GM12865 (cell line): ENCODE measurements at places on chromosomes 12 and 14.

DNA sequence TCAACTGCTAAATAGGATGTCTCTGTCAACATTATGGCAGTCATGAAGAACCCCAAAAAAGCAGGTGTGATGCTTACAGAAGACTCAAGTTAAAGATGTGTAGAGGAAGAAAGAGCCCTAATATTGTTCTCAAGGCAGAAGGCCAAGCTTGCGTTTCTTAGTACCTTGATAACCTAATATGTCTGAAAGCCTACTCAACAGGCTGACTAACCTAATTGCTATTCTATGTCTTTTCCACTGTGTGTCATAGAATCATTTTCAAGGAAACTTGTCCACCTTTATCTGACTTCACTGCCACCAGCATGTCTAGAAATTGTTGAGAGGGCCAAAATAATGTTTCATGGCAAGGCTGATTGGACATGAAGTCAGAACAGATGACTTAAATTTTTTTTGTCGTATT, 373.2 kb downstream of the BTG1 start:
- DNase-seq, result no peak

DNA sequence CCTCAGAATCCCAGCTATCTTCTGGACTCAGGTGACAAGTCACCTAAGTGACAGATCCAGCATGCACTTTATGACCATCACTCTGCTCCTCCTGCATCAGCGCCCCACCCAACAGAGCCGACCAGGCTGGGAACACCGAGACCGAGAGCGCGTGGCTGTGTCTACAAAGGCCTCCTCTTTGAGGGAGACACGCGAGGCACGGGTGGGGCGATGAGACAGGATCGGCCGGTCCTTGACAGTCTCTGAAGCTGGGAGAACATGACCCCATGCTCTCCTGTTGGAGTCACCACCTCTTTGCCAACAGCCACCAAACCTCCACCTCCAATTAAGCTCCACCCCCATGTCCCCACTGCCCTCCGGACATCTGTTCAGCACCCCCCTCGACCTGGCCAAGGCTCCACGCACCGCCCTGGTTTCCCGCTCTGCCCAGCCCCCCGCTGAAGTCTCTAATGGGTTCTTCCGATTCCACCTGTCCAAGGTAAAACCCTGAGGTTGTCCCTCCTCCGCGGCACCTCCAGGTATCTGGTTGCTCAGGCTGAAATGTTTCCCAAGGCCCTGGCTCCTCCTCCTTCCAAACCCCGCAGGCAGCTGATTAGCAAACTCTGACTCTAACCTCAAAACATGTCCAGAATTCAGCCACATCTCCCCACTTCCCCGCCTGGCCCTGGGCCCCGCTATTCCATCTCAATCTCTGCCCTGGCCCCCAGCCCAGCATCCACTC, 31.5 kb downstream of the HSP90AA1 start:
- no peak for DNase-seq

GRCh38 chr14:83071888-83072501, 1538.3 kb upstream of the SEL1L start:
- peak; percentile 18 for DNase-seq

DNA sequence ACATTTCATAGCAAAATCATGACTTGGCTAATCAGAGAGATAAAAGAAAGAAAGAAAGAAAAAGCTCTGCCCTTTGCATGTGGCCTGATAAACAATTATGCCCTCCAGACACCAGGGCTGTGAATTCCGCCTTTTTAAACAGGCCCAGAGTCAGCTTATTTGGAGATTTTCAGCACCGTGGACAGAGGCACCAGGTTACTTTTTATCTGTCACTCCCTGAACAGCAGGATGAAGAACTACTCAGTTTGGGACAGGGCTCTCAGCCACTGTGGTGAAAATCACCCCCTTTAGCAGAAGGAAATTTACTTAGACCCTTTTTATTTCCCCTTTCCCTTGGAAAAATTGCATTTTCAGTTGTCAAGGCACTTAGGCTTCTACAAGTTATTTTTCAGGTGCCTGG, 359.9 kb downstream of the NRXN3 start:
- peak; percentile 48 for DNase-seq

- DNase-seq, result peak; percentile 48
Measured at GRCh38 chr14:103846543-103847450, 578 bp downstream of the PPP1R13B start.

GRCh38 chr14:57245941-57246340, 22.8 kb downstream of the EXOC5 start:
- DNase-seq, result no peak

DNA sequence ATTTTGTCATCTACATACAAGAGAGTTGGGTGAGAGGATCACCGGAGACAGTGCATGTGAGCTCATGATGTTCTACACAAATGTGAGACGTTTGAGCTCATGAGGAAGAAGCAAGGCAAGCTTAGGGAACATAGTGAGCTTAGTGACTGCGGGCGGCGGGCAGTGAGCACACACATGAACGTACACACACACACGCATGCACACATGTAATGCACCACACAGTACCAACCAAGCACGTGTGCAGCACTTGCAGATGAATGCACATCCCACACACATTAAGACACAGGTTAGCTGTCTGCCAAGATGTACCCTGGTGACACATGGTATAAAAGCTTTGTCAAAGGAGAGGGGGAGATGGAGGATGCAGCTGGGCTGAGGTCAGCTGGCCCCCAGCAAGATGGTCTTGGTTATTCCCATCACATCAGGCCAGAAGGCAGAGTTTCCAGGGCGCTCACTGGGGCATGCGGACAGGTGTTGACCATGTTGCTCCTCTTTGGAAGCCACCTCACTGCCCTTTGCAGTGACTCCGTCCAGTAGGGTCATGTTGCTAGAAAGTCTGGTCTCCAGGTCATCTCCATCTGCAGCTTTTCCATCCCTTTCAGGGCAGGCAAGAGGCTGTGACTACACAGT, 8.7 kb upstream of the CACNA2D4 start:
- DNase-seq, result no peak

- no peak for DNase-seq
Measured at GRCh38 chr12:117192057-117192456, 1.8 kb upstream of the FBXO21 start.
